ENCODE measurements at places on chromosomes 16 and 17.

GRCh38 chr17:56614522-56614921 lies 21.0 kb downstream of the NOG start:
- DNase-seq = no peak

GRCh38 chr17:55023626-55024025 lies 55.1 kb downstream of the STXBP4 start:
- no peak for DNase-seq

DNA sequence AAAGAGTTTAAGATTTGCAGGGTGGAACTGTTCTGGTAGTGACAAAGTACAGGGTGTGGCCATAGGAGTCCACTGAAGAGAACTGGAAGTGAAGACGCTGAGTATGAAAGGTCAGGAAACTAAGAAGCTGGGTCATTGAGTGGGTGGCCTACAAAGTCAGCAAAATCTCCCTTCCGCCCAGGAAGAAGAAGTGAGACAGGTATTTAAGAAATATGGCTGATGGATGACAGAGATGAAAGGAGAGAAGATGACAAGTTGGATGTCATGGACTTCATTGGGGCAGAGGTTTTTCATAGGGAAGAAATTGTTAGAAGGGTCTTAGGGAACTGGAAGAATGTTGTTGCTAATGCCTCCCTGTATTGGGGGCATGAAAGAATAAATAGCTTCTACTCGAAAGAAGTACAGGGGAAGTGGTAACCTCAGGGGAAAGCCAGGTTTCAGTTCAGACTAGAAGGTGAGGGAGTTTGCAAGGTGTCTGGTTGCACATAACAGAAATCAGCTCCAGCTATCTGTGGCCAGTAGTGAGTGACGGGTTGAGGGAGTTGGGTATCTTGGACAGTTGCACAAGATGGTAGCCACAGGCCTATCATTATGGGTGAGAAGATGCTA lies 33.6 kb upstream of the MED13 start:
- no peak for DNase-seq

- DNase-seq = peak; percentile 91
Measured at GRCh38 chr16:16004314-16004749, 54.9 kb downstream of the ABCC1 start.

DNA sequence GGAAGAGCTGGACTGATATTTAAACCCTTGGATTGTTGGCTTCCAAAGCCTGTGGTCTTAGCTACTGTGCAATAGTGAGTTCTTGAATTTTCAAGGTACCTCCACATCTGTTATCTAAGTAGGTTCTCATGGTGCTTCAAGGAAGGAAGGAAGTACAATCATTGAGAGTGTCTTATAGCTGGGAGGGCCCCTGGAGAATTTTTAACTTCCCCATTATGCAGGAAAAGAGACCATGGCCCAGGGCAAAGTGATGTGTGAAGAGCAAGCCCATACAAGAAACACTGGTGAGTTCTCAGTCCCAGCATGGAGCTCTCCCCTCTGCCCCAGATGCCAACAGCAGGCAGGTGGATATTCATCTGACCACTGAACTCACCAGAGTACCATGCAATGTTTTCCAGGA lies 169.0 kb upstream of the IRX6 start:
- no peak for DNase-seq

- DNase-seq = peak; percentile 35
Measured at GRCh38 chr16:30740364-30741251, 7.6 kb upstream of the PHKG2 start.

DNA sequence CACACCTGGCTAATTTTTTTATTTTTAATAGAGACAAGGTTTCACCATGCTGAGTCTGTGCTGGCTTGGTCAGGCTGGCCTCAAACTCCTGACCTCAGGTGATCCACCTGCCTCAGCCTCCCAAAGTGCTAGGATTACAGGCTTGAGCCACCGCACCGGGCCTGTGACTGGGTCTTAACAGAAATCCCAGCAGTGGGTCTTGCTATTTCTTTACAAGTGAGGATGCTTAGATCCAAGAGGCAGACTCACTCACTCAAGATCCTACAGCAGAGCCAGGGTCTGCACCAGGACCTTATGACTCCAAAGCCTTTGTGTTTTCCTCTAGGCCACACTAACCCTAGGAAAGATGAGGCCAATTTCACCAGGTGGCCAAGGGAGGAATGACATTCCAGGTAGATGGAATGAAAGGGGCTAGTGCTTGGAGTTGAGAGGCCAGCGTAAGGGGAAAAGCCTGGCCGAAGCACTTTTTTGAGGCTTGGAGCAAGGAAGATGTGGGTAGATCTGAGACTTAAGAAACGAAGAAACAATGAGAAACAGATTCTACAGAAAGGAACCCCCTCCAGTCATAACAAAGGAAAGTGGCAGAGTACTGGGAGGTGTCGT lies 5.7 kb upstream of the STAT5A start:
- no peak for DNase-seq

DNA sequence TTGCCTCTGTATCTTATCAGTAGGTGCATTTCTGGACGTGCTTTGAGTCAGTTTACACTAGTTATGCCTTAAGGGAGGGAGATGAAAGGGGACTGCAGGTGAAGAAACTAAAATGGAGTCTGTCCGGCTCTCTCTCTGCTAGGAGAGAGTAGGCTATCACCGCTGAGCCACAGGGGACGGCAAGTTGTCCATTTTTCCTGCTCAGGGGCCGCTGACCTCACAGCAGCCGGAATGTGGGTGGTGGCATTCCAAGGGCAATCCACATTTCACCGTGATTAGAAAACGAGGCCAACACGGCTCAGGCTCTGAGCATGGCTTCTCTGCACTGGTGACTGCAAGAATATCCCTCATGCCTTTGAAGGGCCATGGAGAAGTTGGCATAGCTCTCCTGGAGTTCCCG lies 19.0 kb upstream of the KLHDC4 start:
- peak; percentile 35 for DNase-seq

- DNase-seq = peak; percentile 70
Measured at GRCh38 chr16:578870-579405, 9.2 kb downstream of the PIGQ start.

- no peak for DNase-seq
Measured at GRCh38 chr17:30345527-30346075, 11.7 kb upstream of the TMIGD1 start.

GRCh38 chr16:2016407-2016922 lies 3.1 kb upstream of the NPW start:
- no peak for DNase-seq

DNA sequence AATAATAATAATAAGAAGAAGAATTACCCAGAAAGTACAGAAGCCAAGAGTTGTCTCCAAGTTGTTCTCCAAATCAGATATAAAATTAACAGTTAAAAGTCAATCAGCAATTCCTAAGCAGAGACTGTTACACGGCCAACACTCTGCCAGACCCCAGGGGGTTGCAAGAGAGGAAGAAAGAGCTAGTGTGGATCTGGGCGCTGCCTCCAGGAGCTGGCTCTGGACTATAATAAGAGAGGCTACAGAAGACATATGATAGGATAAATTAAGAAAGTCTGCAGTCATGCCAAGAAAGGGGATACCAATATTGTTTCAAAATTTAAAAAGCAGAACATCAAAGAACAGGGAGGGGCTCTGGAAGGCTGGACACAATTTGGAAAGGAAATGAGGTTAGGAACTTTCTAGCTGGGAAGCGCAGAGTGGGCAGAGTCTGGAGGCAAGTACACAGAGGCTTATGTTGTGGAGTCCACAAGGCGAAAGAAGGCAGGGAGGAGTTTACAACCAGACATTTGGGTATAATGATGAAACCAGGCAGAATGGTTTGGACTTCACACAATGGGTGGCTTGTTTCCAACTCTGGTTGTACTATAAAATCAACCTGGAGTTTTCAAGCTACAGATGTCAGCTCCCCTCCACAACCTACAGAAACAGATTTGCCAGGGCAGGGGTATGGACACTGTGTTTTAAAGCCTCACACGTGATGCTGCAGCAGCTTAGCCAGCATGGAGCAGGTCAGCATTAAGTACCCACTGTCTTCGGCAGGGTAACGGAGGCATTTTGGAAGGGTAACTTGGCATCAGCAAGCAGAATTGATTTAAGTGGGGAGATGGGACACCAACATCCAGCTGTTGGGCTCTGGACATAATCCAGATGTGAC lies 49.4 kb downstream of the SLC39A11 start:
- DNase-seq = peak; percentile 54

- DNase-seq = no peak
Measured at GRCh38 chr17:42271006-42271778, 5.0 kb downstream of the STAT5B start.

DNA sequence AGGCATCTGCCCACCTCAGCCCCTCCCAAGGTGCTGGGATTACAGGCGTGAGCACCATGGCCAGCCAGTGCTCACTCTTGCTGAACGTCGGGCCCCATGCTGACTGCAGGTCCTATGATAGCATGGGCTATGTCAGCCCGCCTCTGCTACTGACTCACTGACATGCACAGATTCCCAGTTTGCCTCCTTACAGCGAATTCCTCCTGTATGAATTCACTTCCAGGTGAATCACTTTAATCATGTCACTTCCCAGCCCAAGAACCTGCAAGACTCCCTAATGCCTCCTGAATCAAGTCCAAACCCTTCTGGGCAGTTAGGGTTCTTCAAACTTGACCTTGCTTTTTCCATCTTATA lies 16.1 kb upstream of the UBTF start:
- DNase-seq = peak; percentile 30

DNA sequence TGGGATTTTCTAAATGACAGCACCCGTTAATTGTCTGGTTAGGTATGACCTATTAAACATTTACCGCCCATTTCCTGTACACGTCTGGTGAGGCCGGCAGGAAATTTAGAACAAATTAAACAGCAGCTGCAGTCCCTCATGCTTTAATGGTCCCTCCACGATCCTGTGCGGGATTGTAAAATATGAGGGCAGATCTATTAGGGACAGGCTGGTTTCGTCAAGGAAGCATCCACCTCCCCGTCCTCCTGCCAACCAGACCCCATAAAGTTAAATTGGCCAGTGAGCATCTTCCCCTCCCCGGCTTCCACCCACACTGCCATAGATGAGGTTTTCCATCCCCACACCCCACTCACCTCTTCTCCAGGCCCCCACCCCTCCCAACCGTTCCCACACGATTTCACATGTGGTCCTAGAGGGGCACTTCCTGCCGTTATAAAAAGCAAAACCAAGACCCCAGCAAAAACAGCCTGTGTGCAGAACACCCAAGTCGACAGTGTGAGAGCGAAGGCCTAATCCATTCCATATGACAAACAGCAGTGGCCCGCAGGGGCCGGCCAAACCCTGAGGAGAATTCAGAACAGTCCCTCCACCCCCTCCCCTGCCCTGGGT lies 331.9 kb downstream of the FOXL1 start:
- DNase-seq = peak; percentile 44

GRCh38 chr16:22191532-22192260 lies 14.4 kb upstream of the EEF2K start:
- DNase-seq = peak; percentile 18

- DNase-seq = peak; percentile 25
Measured at GRCh38 chr16:78303946-78304345, 204.5 kb downstream of the WWOX start.

- DNase-seq = no peak
Measured at GRCh38 chr17:58263773-58264172, 17.0 kb downstream of the MPO start.

DNA sequence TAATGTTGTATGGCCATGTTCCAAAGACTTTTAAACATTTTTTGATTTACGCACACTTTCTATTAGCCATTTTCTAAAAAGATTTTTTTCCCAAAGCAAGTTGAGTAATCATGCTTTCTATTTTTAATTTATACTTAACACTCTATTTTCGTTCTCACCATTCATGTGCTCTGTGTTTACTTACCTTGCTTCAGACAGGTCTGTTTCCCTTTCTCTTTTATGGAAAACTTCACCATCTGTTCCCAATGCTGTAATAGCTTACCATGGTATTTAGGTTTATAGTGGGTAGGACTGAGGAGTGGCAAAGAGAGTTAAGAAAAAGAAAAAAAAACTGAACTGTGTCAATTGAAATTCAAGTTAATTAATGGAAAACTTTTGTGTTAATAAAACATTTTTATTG lies 37.5 kb upstream of the KCNJ16 start:
- DNase-seq = no peak

DNA sequence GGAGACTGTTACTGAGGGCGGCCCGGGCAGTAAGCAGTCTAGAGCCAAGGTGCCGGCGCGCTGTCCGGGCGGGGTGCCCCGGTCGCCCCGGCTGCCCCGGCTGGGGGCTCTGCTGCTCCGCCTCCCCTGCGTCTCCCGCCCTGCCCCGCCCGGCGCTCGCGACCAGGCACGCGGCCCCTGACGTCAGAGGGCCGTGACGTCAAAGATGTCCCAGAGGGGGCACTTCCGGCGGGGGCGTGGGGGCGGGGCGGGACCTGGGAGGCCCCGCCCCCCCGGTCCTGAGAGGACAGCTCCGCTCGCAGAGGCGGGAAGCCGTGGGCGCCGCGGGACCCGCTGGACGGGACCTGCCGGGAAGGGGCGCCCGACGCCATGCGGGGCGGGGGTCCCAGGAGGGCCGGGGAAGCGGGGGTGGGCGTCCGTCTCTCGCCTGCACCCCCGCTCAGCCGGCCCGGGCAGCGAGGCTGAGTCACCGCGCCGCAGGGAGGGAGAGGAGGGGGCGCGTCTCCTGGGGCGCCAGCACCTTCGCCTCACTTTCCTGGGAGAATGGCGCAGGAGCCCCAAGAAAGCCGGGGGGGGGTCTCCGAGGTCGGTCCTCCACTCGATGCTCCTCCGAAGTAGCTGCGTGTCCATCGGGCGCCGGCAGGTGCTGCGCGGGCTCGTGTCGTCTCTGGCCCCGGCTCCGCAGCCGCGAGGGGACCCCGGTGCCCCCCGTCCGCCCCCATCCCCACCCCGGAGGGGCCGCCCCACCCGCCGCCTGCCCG lies 4.4 kb upstream of the HIC1 start:
- peak; percentile 81 for DNase-seq

GRCh38 chr16:35463358-35463757 lies 2003.9 kb downstream of the TP53TG3F start:
- DNase-seq = no peak

- peak; percentile 97 for DNase-seq
Measured at GRCh38 chr16:86664522-86665318, 86.4 kb downstream of the FOXL1 start.

DNA sequence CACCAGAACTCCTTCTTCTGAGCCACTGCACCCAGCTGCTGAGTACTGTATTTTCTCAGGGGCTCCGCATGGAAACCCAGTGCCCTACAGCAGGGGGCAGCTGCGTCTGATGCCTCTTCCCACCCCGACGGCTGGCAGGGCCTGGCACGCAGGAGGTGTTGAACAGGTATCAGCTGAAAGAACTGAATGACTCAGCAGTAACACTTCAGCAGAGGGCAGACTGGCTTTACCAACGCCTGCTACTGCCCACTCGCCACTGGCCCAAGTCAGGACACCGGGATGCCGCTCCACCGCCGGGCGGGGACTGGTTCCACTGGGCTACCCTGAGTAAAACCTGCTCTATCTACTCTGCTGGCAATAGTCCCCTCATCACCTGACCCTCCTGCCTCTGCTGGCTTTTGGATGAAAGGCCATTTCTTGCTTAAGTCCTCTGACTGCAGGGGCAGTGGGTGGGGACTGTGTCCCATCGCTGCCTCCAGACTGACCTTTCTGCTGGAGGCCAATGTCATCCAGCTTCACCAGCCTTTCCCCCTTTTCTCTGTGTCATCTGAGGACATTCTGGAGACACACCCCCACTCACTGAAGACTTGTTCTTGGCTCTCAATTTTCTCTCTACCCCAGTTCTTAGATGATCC lies 100.4 kb upstream of the FA2H start:
- no peak for DNase-seq
